ENCODE measurements at places on chromosomes 12 and 14. TPM values are rescaled to one million over a fixed set of nuclear protein-coding genes. Genes with fewer than 3 reads are reported as not detected.

The TBX5 gene
- 0.20 TPM for total RNA-seq

- no peak for DNase-seq
Observed at GRCh38 chr14:101225157-101226152, 321.9 kb upstream of the RTL1 start.

DNA sequence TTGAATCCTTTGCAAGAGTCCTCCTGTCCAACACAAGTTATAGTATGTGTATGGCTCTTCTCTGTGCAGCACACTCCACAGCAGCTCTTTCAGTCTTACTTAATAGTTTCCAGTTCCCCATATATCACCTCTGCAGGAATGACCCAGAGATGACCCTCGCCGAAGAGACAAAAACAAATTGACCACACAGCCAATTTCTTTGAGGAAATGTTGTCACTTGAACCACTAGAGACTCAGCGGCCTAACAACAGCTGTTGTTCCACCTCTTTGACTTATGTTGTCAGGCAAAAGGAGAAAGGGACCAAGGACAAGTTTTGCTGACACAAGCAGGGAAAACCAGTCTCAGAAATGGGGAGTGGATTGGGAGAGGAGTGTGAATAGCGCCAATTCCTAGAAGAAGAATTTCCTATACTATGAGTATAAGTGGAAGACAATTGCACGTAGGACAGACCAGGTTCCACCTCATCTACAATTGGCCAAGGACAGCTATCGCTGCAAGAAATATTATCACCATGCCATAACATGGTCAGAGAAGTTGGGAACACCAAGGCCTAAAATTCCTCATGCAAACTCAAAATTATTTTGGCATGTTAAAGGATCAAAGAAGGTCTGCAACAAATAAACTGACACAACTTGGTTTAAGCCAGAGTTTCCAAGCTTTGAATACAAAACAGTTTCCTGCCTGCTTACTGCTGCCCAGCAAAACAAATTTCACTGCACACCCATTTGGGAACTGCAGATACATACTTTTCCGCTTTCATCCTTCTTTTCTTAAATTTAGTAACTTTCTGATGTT, 41.7 kb upstream of the ITPR2 start:
- DNase-seq = no peak

DNA sequence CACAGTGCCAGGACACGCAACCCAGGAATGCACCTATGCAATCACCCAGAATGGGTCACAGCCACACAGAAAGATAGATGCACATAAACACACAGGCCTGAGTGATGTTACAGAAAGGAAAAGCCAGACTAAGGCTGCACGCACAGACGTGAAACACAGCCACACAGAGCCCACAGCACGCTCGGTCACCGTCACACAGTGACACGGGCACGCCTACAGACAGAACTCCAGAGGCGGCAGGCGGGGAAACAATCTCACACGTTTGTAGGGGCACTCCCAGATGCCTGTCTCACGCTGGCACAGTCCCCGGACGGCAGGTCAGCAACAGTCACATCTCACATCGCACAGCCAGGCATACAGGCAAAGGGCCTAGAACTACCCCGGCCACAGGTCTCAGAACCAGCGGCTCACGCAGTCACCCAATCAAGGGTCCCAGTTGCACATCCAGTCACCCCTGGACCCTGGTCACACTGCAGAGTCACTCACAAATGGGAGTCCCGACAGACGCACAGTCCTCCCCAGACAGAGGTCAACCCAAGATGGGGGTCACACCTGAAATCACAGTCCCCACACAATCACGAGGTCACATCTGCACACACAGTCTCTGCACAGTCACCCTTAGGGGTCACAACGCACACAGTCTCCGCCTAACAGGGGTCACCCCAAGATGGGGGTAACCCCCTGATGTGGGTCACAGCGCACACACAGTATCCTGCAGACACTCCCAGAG, 790 bp downstream of the SSH1 start:
- peak; percentile 83 for DNase-seq

- peak; percentile 90 for DNase-seq
Observed at GRCh38 chr14:52553671-52554575, 1.3 kb downstream of the GPR137C start.

DNA sequence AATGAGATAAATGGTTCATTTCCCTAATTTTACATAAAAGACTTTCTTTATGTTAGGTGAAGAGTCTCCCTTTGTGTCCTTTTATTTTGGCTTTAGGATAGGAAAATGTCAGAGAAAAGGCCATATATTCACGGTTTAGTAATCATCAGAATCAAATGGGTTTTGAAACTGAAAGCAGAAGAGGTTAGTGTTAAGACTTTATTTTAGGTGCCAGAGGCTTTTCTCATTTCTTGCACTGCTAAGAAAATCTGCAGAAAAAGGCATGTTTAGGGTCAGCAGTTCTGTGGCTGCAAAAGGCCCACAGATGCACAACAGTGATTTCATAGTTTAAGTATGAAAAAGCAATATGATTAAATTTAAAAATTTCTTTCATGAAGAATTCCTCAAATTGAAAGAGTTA, 80.4 kb upstream of the SINHCAF start:
- DNase-seq = no peak

The DHH gene
- total RNA-seq = 1.5 TPM

The ZFHX2 gene
- total RNA-seq = 12.5 TPM

The SCYL2 gene
- 50.5 TPM for total RNA-seq

The RIC8B gene
- total RNA-seq = 39.4 TPM

DNA sequence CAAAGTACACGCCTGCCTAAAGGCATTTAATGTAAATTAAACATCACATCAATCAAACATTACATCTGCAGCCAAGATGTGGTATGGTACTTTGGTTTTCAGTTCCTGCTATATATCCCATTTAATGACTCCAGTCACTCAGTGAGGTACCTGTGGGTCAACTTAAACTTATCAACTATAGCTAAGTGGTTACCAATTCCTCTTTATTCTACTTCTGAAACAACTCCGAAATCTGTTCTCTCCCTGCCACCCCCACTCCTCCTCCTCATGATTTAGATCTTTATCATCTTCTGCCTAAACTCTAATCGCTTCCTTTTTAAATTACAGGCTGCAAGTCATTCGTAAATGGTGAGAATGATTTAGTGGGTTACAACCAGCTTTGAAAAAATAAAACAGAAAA, 57.9 kb downstream of the BCL2L14 start:
- DNase-seq = no peak

GRCh38 chr12:7705846-7706245, 5.4 kb upstream of the DPPA3 start:
- DNase-seq = no peak

The NAA30 gene
- 17.8 TPM for total RNA-seq

The MTRFR gene
- total RNA-seq = 14.0 TPM

DNA sequence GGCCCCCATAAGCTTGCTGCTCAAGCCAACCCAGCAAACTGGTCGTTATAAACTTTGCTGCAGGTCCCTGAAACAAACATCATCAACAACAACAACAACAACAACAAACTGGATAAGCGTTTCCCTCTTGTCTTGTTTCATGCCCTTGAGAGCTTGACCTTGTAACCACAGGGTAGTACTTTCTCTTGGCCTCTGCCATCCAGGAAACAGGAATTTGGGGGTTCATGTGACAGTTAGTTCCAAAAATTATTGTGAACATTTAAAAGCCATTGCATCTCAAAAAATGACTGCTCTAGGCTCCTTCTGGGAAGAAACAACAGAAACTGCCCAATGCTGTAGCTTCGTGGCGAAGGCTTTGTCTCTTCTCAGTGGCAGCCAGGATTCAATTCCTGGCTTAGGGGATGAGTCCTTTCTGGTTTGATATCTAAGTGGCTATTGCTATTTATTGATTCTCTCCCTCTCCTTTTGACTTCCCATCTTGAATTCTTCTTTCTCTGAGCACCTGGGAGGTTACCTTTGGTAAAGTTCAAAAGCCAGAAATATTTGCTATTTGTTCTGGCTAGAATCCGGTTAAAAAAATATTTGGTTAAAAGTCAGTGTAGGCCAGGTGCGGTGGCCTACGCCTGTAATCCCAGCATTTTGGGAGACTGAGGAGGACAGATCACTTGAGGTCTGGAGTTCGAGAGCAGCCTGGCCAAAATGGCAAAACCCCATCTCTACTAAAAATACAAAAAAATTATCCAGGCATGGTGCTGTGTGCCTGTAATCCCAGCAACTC, 52.0 kb upstream of the CPM start:
- DNase-seq = no peak

The GALNT4 gene
- total RNA-seq = 37.3 TPM

GRCh38 chr12:30926243-30927221, at the start of gene TSPAN11:
TSS of gene TSPAN11 (plus strand) at chr12:30926748. CDS start at chr12:30953992, 27,244 bp downstream.
- no peak for DNase-seq

DNA sequence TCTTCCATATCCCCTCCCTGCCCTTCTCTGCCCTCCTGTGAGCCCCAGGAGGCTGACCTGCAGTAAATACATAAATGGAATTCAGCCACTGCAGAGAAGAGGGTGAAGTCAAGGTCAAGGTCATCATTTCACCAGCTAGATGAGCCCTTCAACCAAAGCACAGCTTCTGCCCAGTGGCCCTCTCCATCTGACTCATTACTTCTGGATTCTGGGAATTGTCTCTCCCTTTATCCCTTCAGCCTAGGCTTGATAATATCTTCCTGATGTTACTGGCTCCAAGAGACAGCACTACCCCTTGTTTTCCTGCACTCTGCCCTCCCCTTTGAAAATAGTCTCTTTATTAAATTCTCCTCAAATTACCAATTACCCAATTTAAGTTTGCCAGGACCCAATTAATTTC, 64.5 kb downstream of the TTC9 start:
- no peak for DNase-seq

DNA sequence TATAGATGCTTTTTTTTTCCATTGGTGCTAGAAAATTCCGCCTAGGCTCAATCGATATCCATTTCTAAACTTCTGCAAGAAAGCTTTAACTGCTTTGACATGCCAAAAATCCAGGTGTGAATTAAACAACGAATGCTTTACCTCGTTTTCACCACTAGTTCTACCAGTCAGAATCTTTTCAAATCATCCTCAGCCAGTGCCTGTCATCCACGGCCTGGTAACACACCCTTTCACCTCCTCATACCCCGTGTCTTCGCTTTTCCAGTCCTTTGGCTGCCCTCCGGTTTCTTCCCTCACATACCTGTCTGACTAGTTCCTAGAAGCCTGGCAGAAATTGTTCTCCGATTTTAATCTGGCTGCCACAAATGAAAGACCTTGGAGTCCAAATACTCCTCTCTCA, 1.4 kb upstream of the PHC1 start:
- DNase-seq = peak; percentile 21

DNA sequence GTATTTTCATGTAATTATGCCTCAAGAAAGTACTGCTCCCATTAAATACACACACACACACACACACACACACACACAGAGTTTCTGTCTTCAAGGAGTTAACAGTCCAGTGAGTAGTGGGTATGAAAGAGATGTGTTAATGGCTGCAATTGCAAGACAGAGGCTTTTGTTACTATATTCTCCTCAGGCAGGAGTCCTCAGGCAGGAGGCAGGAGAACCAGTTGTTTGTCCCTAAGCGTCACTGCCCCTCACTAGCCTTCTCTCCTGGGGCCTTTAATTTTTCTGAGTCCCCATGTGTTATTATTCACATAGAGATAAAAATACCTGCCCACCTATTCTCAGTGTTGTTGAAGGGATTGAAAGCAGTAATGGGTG, 31.2 kb downstream of the DAD1 start:
- no peak for DNase-seq

- DNase-seq = no peak
Observed at GRCh38 chr12:1670358-1671268, 20.3 kb upstream of the ADIPOR2 start.

DNA sequence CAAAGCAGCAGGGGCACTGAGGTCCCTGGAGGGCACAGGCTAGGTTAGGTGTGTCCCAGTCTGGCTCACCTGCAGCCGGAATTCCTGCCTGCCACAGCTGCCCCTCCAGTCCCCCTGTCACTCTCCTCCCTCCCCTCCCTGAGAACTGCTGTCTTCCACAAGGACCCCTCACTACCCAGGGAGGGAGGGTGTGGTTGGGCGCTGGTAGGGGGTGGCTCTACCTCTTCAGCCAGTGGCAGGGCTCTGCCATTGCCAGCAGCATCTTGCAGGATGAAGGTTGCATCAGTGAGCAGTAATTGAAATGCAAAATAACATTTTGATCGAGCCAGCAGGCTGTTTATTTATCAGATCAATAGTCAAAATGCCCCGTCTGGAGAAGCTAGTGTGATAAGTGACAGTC, 45.7 kb downstream of the ESRRB start:
- DNase-seq = no peak

- no peak for DNase-seq
Observed at GRCh38 chr12:13252616-13253015, 56.1 kb downstream of the EMP1 start.

DNA sequence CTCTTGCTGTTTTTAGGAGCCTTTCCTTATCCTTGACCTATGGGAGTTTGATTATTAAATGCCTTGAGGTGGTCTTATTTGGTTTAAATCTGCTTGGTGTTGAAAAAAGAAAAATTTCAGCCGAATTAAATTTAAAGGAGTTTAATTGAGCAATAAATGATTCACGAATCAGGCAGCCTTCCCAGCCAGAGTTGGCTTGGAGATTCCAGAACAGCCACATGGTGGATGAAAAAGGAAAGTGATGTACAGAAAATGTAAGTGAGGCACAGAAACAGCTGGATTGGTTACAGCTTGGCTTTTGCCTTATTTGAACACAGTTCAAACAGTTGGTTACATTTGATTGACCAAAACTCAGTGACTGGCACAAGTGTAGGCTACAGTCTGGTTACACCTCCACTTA, 69.7 kb downstream of the WASHC3 start:
- no peak for DNase-seq

DNA sequence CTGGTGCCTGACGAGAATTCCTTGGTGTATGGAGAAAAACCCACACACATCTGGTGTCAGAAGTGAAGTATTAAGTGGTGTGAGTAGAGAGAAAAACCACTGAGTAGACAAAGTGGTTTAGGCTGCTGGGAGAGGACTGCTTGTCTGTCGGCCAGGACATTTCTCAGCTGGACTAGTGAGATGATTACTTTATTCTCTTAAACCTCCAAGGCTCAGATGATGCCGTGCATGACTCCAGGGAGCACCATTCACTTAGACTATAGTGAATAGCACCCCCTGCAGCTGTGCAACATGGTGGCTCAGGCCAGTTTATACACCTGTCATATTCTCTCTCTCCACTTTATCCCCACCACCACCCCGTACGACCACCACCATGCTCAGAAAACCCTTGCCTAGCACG, 28.5 kb upstream of the NFYB start:
- DNase-seq = no peak
